ENCODE measurements at places on chromosomes 5 and 9.

DNA sequence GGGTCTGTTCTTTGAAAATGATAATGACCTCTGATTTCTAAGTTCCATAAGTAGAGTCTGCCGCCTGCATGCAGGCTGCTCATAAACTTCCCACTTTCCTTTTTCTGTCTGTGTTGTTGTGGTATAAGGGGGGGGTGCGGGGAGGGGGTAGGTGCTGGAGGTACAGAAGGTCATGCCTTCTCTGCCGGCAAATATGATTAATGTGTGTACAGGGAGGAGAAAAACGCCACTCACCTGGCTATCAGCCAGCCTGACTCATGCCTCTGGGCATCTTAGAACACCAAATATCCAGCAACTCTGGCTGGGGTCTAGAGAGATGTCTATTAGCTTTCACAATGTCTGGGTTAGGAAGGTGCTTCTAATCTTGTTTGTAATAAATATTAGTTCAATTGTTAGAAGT is 128.3 kb downstream of the EFNA5 start:
- DNase-seq = peak; percentile 44

- no peak for DNase-seq
Measured at GRCh38 chr5:142931896-142932686, 161.9 kb downstream of the ARHGAP26 start.

DNA sequence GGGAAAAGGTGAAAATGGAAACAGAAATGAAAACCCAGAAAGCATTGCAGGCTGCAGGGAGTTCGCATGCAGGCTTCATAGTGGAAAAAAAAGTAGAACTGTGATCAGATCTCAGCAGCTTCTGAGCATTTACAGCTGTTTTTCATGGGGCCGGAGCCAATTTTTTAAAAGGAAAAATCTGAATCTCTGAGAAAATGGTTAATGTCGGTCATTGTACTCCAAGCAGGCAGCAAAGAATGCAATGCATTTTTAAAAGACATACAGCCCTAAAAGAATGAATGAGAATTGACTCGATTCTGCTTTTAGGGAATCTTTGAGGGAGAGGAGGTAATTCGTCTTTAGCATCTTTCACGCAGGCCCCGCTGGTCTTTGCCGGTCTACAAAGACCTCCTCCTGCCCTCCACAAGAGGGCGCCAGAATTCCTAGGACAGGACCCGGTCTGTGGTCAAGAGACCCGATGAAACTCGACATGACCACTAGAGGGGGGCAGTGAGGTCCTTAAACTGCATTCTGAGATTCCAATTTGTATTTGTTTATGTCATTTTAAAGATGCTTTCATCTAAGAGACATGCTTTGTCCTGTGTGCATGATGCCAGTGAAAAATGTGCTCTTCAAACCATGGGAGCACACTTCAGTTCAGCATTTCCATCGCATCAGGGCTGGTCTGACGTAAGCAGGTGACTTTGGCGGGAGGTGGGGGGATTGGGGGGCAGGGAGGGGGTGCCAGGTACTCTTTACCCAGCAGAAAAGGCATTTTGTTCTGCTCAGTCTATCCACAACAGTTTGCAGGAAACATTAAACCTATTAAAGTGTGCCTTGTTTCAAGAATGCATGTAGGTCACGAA is 43.7 kb upstream of the TMEM252 start:
- peak; percentile 87 for DNase-seq

GRCh38 chr9:89845862-89846261 is 241.1 kb downstream of the GADD45G start:
- no peak for DNase-seq

Data from transverse colon (tissue), 4 donors.